AG09319 (cell line): ENCODE measurements at places on chromosomes 5 and 9.

DNA sequence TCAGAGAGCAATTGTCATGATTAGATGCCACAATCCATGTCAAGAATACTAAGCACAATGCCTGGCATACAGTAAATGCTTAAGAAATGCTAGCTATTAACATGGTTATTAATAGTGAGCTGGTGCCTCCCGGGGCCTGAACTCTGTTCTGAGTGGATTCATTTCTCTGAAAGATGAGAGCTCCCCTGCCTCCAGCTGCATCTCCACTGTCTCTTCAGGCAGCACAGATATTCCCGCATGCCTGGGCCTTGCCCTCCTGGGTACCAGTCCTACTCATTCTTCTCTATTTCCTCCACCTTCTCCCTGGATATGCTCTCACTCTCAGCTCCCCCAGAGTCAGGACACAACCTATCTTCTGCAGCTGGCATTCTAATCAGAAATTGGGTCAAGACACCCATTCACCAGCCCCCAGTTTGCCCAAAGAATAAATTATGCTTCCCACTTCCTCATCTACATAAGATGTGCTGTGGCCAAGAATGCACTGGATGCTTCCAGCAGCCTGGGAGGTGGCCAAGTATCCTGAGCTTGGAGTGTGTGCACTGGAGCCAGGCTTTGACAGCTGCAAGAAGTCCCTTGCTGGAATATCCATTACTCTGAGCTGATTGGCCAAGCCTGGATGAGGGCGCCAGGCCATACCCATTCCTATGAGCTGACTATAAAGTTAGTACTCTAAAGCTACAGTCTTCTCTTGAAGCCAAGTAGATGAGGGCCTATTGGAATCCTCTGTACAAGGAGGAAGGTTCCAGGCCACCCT is 669.0 kb downstream of the ACTL7B start:
- peak; percentile 53 for DNase-seq

- DNase-seq = no peak
Observed at GRCh38 chr9:133151601-133152525, 11.9 kb downstream of the GBGT1 start.

DNA sequence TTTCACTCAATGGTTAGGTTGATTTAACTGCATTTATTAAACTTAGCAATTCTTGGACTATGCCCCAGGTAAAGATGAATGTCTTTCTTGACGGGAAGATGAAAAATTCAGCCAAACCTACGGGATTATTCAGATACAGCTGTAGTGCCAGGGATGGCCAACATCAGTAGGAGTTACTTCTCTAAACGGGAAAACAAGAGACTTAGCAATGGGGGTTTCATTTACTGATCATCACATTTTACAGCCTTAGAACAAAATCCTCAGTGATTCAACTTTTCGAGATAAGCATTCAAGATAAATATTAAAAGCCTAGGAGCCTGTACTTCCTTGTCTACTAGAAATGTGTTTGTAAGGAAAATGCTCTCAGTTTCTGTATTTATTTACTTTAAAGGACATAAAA is 46.1 kb downstream of the S1PR3 start:
- no peak for DNase-seq

DNA sequence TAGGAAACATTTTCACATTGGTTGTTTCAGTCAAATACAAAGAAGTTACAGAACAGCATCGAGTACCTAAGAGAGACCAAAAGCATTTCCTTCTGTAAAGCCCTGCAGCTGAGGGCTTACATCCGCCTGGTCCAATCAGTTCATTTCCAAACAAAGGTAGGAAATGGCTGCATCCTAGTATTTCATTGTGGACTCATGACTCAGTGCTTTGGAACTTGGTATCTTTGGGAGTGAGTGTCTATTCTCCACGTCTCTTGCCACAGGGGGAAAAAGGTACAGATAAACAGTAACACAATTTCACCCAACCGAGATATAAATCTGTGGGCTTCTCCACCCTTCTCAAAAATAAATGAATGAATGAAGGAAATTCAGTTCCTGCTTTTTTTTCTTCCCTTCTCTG is 75.4 kb downstream of the NFIB start:
- no peak for DNase-seq

DNA sequence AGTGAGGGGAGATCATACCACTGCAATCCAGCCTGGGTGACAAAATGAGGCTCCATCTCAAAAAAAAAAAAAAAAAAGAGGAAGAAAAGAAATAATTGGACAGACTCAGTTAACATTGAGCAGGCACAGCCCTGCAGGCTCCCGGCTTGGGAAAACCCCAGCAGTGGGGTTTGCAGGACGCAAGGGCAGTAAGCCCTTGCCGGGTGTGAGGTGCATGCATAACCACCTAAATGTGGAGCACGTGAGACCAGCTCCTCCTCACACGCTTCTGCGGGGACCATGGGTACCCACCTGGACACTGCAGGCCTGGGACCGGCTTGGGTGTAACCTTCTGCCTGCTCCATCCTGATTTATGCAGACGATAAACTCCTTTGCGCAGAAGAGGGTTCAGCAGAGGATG is 4.8 kb upstream of the SLC6A18 start:
- DNase-seq = no peak

DNA sequence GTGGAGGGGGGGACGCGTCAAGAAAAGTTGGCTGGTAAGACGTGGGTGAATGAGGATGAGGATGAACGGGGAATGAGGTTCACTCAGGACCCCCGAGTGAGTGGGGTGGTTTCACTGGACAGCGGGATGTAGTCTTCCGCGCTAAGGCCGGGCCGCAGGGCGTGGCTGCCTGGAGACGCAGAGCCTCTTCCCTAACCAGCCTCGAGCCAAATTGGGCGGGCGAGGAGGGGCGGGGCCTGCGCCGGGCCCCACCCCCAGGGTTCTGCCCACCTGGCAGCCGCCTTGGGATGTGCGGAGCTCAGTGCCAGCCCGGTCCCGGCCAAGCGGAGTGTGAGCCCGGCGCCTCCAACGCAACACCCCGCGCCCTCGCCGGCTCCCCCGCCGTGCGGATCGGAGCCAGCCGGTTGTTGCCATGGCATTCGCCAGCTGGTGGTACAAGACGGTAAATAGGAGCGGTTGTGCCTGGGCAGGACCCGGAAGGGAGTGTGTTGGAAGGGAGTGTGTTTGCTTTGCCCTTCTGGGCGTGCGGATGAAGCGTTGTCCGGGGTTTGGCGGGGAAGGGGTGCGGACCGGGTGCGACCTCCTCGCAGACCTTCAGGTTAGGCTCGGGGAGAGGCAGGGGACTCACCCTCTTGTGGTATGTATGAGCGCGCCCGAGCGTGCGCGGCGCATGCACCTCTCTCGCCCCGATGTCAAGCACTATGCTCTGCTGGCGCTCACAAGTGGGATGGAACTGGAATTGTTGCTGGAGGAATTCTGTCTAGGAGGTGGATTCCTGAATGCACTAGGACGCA is 746 bp downstream of the CAST start:
- DNase-seq = peak; percentile 79

DNA sequence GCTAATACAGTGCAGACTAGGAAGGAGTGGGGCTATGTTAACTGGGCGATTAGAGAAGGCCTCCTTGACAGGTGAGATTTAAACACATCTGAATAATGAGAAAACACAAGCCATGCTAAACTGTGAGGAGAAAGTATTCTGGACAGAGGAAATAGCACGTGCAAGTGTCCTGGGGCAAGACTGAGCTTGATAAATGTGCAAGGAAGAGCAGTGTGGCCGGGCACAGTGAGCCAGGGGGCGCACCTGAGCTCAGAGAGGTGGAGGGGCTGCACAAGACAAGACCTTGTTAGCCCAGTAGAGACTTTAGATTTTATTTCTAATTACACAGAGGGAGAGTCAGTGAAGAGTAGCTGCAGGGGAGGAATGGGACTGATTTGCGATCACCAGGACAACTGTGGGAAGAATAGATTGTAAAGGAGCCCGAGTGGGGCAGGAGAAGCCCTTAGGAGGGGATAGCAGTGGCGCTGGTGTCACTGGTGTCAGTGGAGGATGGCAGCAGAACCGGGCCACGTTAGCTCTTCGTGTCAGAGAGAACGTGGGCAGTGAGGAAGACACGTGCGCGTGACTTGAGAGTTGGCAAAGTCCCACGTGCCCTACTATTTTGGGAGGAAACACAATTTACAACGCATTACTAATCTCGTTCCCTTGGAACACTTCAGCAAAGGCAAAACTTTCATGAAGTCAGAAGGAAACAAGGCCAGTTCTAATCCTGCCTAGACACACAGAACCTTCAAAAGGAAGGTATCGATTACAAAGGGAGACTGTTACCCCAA is 17.9 kb upstream of the C5orf47 start:
- no peak for DNase-seq

GRCh38 chr9:76267284-76267652 is 127.0 kb downstream of the RFK start:
- DNase-seq = no peak

DNA sequence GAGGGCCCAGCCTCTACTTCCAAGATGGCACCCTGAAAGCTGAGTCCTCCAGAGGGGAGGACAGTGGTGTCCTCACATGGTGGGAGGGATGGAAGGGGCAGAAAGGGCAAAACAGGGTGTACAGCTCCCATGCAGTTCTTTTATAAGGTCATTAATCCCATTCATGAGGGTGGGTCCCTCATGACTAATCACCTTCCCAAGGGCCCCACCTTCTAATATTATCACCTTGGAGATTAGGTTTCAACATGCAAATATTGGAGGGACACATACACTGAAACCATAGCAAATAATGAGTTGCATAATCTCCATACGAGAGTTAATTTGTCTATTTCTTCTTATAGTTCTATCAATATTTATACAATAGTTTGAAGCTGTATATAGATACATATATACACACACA is 5.8 kb upstream of the ZBTB43 start:
- no peak for DNase-seq

DNA sequence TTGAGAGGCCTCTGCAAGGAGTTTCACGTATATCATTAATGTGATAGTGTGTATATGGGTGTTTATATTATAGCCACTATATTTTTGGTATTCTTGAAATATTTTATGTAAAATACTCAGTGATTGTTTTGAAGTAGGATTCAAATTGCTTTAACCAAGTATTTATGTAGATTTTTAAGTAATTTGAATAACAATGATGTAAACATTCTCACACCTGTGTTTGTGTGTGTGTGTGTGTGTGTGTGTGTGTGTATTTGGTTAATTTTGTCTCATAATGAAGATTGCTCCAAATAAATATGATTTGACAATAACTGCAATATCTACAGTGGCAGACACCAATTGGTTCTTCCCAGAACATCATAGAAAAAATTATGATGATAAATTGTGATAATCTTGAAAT is 293.4 kb downstream of the CD180 start:
- no peak for DNase-seq

GRCh38 chr5:100406640-100407039 is 128.5 kb upstream of the FAM174A start:
- DNase-seq = no peak

DNA sequence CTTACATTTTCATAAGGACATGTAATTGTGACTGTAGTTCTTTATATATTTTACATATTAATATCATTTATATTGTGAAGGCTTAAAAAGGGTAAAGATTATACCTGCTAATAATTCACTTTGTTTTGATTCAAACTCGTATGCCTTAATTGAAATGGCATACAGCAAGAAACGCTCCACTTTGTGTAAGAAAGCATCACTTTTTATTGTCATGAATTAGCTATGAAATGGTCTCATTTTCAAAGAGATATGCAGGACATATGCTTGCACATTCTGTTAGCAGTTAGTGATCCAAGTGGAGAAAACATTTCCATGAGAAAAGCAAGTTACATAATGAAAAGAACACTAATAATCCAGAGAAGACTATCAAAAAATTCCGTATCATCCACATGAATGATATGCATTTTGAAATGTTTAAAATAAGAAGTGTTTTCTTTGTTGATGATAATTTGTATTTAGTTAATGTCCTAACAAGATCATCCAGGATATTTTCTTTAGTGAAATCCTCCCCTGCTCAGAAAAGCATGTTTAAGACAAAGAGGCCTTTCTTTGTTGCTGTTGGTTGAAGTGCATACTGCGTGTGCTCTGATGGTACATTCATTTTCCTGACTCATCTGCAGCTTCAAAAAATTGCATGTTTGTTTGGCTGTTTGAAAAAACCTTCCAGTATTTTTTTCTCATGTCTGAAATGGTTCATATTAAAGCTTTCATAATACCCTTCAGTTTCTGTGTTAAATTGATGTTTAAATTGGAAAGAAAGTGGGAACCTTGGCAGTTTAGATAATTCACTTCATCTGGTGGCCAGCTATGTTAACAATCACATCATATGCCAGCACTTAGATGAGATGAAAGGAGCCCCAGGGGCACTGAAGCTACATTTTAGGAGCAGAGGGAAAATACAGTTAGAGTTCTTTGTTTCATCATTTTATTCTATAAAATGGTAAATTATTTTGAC is 242.2 kb downstream of the CSNK1G3 start:
- no peak for DNase-seq

DNA sequence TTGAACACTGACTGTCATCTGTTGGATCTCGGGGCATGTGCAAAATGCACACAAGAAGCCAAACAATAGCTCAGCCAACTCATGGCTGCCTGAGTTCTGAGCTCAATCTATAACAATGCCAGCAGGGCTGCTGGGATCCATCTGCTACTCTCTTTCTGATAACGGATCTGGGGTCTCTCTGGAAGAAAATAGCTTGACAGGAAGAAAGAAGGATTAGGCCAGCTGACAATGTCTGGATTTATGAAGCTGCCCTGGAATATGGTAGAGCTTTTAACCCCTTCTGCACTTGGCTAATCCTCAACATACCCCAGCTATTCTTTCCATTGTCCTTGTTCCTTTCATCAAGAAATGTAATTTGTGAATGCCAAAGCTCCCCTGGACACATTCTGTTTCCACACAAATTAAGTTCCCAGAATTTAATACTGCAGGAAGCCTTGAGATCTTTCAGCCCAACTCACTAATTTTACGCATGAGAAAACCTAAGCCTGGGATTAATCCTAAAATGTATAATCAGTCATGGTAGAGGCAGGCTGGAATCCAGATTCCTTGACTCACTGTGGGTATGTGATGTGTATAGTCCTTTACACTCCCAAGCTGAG is 62.7 kb upstream of the PCA3 start:
- peak; percentile 90 for DNase-seq

DNA sequence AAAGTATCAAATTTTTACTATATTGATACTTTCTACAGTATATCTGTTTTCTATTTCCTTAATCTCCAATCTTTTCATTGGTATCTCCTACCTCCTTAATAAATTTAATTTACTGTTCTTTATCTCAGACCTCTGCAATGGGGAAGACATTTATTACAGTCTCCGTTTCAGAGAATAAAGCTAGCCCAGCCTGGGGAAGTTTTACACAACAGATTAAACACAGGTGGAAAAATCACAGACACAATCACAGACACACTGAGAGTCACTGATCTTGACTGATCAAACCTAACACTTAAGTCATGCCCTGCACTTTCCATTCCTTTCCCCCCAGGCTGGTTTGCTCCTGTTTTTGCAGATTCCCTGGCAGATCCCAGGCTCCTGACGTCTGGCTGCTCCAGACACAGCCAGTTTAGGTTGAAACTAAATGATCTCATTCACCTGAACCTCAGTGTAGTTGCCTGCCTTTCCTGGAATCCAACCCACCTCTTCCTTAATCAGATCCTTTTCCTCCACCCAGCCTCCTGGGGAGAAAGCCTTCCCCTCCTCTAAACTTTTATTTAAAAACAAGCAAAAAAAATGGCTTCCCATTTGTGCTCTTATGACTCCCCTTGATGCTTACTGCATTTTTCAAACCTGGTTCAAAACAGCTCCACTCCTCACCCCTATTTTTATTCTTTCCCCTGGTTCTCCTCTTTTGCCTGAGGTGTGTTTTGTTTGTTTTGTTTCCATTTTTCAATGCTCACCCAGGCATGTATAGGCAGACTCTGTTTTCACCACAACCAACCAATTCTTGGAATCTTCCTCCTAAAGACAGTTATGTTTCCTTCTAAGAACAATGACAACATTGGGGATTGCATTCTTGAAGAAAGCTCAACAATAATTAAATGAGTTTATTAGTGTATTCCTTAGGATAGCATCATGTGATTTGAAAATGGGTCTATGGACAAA is 29.5 kb upstream of the OSMR start:
- no peak for DNase-seq
